ENCODE measurements at places on chromosomes 2 and 18.

GRCh38 chr2:26648516-26648915 lies 7.3 kb upstream of the CIB4 start:
- DNase-seq: no peak

DNA sequence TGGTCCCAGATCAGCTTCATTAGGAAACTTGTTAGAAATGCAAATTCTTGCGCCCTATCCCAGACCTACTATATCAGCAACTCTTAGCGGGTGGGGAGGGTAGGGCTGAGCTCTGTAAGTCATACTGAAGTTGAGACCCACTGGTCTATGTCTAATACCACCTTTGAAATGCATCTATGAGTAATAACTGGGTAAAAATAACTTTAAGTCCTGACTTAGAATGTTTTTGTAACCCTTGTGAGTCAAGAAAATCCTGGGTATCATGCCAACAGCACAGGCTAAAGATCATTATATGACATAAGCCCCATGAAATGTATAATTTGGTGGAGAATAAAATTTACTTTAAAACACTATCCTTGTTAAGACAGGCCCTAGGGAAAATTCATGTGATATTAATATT lies 41.4 kb downstream of the PRKD3 start:
- DNase-seq: no peak

GRCh38 chr2:217919204-217919603 lies 83.6 kb downstream of the TNS1 start:
- DNase-seq: no peak

- no peak for DNase-seq
These were observed 28.9 kb downstream of the LDLRAD4 start for GRCh38 chr18:13247506-13247905.

DNA sequence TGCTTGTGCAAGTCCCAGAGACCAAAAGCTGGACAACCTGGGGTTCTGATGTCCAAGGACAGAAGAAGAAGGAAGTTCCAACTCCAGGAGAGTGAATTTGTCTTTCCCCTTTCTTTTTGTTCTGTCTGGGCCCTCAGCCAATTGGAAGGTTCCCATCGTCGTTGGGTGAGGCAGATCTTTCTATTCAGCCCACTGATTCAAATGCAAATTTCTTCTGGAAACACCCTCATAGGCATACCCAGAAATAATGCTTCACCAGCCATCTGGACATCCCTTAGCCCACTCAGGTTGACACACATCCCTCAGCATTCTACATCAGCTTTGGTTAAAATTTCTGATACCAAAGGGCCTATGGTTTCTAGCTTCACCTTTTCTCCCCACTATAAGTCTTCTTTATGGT lies 156.5 kb downstream of the SP3 start:
- DNase-seq: no peak

DNA sequence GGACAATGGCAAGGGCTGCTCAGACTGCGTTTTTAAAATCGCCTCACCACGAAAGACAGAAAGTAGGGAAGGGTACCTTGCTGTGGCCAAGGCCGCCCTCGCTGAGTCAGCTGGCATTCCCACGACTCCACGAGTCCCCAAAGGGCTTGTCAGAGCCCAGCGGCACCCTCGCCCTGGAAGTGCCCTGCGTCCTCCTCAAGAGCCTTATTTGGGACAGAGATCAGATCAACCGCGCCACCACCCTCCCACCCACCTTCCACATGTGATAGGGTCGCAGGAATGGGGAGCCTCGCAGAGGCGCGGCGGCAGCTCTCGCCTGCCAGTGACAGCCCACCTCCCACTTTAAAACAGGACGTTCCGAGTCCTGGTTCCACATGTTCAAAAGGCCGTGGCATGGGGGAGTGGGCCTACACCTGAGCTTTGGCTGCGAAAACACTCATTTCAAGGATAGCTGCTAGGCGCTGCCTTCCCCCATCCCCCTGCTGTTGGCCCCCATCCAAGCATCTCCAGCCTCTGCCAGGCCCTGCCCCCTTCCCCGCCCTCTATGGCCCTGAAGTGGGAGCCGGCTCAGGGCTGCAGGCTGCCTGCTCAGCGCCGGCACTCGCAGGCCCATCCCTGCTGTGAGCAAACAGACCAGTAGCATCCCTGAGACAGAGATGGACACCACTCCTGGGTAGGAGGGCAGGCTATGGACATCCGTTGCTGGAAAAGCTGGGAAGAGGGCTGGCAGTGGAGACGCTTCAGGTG lies 38.1 kb upstream of the ARHGEF4 start:
- no peak for DNase-seq

DNA sequence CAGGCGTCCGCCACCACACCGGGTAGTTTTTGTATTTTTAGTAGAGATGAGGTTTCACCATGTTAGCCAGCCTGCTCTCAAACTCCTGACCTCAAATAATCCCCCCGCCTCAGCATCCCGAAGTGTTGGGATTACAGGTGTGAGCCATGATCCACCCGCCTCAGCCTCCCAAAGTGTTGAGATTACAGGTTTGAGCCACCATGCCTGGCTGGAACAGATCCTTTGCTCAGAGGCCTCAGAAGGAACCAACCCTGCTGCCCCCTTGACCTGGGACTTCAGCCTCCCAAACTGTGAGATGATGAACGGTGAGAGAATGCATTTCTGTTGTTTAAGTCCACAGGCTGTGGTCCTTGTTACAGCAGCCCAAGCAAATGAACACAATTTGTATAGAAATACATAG lies 67.0 kb downstream of the NCAPH start:
- DNase-seq: no peak

GRCh38 chr2:10331702-10332401 lies 29.1 kb downstream of the HPCAL1 start:
- DNase-seq: no peak

DNA sequence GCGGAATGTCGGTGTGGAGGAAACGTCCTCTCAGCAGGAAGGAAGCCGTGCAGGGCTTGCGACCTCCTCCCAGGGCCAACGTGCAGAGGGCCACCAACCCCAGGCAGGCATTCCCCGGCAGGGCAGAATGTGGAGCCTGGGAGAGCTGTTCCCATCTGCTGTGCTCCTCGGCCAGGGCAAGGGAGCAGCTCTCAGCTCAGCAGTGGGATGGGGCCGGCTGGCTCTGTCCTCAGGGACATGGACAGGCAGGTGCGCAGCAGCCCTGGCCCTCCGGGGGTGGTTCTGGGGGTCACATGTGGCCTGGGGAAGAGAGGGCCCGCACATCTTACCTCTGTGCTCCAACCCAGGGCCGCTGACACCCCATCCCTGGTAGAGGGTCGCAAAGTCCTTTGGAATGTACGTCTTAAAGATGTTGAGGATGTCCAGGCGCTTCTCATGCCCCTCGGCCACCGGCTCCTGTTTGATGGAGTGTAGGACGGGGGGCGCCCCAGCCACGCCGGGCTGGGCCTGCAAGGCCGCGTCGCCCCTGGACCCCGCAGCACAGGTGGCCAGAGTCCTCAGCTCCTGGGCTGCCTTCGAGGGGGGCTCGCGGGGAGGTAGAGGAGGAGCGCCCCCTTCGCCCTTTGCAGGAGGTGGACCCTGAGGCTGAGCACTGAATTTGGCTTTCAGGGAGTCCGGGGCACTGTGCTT lies 116.4 kb downstream of the ZNF516 start:
- DNase-seq: no peak

DNA sequence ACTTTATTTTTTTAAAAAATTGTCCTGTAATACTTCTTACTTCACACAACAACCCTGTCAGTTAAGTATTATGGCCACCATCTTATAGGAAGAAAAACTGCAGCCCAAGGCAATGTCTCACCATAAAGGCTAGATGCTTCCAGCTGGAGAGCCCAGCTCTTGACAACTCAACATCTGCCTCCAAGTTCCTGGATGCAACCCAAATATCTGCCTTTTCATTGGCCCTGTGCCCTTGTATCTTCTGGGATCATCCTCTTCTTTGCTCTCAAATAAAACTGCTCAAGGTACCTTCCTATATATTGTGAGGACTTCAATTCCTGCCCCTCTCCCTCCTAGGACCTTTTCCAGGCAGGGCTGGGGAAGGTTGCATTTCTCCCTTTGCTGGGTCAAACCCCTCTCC lies 69.5 kb downstream of the BIN1 start:
- DNase-seq: no peak

DNA sequence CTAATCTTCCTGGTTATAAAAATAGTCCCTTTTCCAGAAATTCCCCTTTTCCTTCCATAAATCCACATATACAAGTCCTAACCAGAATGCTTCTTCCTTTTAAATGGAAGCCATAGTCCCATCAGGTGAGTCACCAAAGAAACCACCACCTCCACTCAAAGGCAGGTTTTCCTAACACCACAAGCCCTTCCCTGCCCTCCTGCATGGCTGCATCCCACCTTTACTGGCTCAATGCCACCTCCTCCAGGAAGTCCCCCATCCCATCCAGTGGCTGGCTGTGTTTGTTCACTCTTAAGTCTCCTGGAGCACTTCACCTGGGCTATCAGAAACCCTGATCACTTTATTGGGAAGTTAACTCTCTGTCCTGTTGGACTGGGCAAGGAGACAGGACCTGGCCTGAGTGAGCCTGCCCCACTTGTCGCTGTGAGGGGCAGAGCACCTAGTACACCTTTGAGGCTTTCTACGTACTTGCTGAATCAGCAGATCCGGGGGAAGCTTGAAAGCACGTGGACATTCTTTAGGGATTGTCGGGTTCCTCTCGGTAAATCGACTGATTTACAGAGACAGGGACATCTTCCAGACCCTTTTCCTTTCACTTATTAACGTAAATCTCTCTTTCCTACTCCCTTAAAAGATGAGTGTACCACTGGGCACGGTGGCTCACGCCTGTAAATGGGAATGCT lies 71.0 kb downstream of the NGEF start:
- no peak for DNase-seq

- DNase-seq: no peak
These were observed 714.1 kb downstream of the NUP35 start for GRCh38 chr2:183838295-183838694.

GRCh38 chr2:109346601-109347228 lies 217.7 kb downstream of the SH3RF3 start:
- no peak for DNase-seq

GRCh38 chr2:102592601-102593000 lies 26.8 kb upstream of the SLC9A2 start:
- no peak for DNase-seq

DNA sequence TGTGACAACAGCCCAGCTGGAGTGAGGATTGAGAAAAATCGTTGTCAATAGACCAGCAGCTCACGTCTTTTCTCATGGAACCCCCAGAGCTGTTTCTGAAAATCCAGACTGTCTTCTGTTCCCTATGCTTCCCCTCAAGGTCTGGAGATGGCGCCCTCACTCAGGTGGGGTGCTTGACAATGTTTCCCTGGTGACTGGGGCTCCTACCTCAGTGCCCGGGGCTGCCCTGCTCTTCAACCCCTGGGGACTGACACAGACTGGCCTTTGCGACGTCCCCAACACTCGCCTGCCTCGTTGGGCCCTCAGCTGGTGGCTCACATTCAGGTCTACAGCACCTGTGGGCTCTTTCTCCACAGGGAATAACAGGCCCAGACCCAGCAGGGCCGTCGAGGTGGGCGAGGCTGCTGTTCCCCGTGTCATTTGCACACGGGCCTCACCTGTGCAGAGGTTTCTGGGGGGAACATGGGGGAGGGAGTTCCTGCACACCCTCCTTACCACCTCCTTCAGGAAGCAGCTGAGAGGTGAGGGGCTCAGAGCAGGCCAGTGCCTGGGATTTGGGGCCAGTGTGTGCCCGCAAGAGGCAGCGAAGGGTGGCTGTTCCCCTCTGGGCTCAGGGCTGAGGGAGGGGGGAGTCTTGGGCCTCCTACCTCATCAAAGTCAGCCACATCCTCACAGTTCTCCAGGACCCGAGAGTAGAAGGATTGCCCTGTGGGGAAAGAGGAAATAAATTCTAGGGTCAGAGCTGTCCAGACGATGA lies 59.3 kb upstream of the OTOF start:
- no peak for DNase-seq

GRCh38 chr2:204967199-204967960 lies 422.1 kb downstream of the PARD3B start:
- no peak for DNase-seq

- DNase-seq: no peak
These were observed 106.8 kb upstream of the RND3 start for GRCh38 chr2:150594299-150594698.

DNA sequence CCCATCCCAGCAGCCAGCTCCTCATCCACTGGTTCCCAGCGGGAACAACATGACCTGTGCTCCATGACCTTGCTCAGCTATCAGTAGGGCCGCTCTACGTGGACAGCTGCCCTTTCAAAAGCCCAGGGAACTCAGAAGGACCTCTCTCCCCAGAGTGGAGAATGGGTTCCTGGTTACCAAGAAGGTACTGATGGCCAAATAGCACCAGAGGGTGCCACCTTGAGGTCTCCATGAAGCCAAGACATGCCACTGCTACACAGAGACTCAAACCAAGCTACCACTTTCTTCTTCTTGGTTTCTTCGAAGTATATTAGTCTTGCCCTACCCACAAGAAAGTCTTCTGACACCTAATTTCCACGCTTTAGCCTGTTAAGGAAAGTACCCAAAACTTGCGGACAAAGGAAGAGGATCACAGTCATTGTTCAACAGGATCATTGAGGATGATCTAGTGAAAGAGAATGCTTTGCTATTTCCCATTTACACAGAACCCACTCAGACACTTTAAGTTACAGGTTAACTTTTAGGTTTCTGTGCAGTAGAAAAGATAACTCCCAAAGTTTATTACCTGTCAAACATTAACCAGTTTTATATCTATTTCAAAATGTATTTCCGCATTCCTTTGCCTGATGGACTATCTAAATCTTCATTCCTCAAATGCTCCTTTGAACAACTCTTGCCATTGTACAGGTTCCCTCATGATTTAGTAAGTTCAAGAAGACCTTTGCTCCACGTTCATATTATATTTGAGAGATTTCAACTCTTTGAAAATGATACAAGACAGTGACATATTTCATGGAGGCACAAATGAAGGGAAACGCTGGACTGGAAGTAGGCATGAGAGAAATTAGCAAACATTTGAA lies 102.2 kb downstream of the ALPK2 start:
- peak; percentile 36 for DNase-seq

- DNase-seq: no peak
These were observed 16.1 kb downstream of the SUPT7L start for GRCh38 chr2:27647289-27647688.

DNA sequence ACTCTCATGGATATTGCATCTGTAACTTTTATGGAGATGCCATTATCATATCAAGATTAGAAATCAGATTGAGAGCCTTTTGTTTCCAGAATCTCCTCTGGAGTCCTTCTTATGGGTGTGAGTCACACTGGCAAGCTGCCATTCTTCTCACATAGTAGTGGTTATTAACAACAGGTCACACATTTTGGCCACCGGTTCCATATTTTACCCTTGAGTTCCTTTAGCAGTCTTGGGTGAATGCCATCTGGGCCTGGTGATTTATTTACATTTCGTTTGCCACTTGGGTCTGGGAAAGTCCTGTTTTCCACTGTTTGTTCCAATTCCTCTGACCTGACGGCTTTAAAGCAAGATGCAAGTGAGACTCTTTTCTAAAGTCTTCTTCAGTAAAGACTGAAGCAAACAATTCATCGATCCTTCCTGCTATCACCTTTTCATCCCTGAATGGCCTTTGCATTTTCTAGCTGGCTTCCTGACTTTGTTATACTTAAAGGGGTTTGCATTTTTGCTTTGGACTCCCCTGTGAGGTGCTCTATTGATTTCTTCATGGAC lies 80.5 kb upstream of the CAVIN2 start:
- DNase-seq: no peak
